ENCODE measurements at places on chromosomes 16 and 17.

DNA sequence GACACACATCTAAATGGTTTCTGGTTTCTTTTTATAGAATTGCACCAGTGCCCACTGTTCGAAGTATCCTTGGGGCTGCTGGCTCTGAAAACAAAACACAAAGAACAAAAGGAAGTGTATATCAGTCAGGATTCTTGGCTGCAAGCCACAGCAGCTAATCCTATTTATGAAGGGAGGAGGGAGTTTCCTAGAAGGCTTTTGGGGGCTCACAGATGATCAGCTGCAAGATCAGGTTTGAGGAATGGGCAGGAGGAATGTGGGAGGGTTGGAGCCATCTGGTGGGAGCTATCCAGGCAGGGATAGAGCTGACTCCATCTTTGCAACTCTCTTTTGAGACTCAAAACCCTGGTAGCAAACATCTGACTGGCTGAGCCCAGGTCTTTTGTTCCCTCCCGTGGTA, 118.3 kb upstream of the EEF2KMT start:
- no peak for DNase-seq

- DNase-seq = no peak
Measured at GRCh38 chr17:40063901-40064531, 1.3 kb downstream of the THRA start.

GRCh38 chr16:80084163-80084562, 456.6 kb upstream of the DYNLRB2 start:
- DNase-seq = no peak

DNA sequence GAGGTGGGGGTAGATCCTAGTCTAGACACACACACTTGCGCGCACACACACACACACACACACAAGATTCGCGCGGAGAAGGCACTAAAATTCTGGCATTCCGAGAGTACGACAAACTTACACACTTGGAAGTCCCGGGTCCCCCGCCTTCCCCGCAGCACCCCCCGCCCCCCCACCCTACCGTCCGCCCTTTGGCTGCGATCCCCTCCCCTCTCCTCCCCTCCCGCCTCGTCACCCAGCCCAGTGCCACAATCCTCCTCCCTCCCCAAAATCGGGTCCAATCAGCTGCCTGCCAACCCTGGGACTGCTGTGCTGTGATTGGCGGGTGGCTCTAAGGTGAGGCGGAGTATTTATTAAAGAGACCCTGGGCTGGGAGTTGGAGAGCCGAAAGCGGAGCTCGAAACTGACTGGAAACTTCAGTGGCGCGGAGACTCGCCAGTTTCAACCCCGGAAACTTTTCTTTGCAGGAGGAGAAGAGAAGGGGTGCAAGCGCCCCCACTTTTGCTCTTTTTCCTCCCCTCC, at the start of gene SOX9:
TSS of gene SOX9 (plus strand) at position 379 of the 522 bp plus-strand sequence. CDS start 372 bp downstream, outside the sequence.
- DNase-seq = no peak

DNA sequence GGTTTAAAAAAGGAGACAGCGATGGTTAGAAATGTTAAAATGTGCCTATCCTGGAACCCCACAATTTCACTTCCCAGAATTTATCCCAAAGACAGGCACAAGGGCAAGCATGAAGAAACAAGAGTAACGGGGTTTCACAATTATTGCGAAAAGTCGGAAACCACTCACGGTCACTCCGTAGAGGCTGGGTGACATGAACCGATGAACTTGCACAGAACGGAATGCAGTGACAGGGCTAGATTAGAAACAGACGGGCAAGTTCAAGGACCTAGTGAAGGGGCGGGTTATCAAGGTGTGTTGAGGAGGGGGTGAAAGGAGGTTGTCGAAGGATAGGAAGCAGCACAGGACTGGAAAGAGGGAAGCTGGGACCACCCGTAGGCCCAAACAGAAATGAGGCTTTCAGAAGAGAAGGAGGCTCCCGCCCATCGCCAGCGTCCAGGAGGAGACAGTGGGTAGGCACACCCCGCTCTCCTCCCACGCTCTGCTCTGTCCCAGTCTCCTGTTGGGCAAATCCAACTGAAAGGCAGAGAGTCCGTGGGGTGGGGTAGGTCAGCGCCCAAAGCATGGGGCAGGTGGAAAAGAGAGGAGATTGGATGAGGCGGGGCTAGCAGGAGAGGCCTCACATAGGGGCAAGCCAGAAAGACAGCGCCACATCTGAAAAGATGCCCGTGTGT, 47.4 kb upstream of the JPH3 start:
- DNase-seq = no peak

DNA sequence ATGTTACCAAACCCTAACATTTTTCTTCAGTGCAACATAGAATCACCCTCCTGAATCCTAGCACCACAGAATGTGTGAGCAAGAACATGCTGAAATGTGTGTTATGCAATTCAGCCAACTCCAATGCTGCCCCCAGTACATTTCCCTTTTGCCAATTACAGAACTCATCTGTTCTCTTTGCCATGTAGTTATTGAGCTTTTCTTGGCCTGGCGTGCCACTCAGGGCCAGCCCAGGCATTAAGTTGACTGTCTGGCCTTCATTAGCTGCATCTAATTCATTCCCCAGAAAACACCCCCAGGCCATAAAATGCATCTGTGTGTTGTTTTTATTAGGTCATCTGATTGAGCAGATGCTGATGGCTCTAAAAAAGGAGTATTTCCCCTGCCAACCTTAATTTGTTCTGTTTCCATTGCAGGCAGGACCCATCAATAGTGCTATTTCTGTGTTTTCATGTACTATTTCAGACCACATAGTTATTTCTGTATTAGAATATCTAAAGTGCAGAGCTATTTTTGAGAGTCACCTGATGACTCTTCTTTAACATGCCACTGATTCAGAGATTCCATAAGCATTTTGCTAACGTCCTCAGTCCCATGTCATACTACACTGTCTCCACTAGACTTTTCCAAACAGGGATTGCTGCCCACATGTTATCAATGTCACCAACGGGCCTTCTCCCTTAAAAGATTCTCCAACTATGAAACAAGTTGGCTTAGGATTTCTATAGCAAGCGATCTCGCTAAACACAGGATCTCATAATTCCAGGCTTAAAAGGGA, 969.7 kb downstream of the CDH11 start:
- no peak for DNase-seq

DNA sequence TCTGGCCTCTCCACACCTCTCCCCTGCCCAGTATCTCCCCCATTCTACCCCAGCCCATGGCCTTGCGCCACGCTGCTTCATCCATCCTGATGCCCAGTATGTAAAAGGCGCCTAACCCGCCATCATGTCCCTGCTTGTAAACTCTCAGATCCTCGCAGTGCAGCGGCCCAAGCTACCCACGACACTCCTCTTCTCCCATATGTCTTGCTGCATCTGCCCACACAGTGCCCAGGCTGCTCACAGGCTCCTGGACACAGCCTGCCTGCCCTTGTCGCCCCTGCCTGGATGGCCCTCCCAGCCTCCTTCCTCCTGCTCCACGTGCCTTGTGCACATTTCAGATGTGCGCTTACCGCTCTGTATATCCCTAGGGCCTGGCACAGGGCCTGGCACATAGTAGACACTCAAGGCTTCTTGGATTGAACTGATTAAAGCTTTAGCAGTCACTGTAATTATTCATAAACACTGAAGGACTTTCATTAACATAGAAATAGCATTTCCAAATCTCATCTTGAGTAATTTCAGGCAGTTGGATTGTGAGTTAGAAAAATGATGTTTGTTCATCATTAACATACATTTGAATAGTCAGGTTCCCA, 129.1 kb downstream of the CLEC16A start:
- no peak for DNase-seq

DNA sequence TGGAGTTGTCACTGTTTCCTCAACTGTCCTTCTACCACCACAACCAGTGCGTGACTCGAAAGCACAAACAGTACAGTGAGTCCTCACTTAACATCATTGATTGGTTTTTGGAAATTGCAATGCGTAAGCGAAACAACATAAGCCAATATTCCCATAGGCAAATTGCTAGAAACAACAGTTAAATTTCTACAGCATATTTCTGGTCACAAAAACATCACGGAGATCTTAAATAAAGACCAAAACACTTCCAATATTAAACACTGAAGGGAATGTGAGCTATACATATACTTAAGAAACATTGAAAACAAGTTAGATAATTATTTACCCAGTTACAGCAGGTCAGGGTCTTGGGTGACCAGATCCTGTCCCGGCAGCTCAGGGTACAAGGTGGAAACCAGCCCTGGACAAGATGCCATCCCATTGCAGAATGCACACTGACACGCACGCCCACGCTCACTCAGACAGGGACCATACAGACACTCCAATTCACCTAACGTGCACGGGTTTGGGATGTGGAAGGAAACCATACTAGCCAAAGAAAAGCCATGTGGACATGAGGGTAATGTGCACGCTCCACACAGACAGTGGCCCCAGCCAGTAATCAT, 4.7 kb downstream of the SLC13A5 start:
- no peak for DNase-seq

- DNase-seq = no peak
Measured at GRCh38 chr17:6306820-6307219, 128.1 kb downstream of the AIPL1 start.

GRCh38 chr17:79623786-79624717, 13.2 kb upstream of the RBFOX3 start:
- no peak for DNase-seq

DNA sequence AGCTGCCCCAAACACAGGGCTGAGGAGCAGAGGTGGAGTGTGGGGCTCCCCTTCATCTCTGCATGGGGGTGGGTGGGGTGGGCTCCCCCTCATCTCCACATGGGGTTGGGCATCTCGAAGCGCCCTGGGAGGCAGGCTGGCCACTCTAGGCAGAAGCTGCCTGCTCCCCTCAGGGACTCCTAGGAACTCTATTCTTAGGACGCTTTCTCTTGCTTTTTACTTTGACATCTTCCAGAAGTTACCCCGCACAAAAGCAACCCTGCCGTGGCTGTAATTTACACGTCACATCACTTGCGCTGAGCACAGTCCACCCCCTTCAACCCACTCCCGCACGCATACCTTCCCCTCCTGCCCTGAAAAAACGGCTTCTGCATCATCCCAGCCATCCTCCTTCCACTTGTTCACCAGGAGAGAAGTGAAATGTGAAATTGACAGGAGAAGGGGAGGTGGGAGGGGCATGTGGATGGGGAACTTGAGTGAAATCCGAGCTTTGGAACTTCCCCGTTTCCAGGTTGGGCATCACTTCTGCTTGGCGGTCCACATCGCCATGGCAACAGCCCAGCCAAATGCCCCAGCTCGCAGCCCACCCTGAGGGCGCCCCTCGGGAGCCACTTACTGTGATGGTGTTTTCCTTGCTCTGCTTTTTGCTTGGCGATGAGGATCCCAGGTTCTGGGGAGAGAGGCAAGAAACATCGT, 53.7 kb upstream of the RCVRN start:
- DNase-seq = no peak

- no peak for DNase-seq
Measured at GRCh38 chr16:66585481-66586239, 6.4 kb downstream of the CMTM2 start.
